Ovary (tissue), 10 donors: ENCODE measurements at places on chromosomes 1 and 21. TPM values are rescaled to one million over a fixed set of nuclear protein-coding genes. Genes with fewer than 3 reads are reported as not detected.

DNA sequence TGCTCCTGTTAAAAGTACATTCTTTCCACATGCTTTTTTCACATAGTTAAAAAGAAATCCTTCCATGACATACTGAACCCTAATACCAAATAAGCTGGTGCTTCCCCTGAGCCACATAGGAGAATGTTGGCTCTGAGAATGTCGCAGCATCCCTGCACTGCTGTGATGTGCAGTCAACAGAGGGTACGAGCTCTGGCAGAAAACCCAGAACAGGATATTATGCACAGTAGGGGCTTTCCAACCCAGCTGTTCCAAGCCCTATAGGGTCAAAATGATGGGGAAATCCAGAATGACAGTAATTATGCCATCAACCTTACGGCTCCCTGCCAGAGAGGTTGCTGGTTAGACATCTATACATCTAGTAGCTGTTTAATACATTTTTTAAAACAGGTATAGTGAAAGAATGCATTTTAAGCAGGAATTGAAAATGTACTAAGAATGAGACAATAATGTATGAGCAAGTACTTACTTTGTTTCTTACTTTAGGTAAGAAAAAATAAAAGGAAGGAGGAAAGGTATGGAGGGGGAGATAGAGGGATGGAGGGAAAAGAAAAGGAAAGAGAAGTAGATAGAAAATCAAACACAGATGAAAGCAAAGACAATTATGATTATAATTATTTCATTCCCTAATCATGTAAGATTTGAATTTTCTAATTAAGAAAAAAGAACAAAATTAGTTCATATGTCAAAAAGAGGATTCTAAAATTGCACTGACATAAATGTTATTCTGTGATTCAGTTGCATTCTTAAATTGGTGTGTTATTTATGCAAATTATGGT lies 126.0 kb downstream of the NR5A2 start:
- DNase-seq = no peak

GRCh38 chr1:236913371-236914037 lies 90.7 kb downstream of the MT1HL1 start:
- no peak for DNase-seq

- no peak for DNase-seq
Measured at GRCh38 chr1:1302951-1303509, 4.7 kb downstream of the ACAP3 start.

DNA sequence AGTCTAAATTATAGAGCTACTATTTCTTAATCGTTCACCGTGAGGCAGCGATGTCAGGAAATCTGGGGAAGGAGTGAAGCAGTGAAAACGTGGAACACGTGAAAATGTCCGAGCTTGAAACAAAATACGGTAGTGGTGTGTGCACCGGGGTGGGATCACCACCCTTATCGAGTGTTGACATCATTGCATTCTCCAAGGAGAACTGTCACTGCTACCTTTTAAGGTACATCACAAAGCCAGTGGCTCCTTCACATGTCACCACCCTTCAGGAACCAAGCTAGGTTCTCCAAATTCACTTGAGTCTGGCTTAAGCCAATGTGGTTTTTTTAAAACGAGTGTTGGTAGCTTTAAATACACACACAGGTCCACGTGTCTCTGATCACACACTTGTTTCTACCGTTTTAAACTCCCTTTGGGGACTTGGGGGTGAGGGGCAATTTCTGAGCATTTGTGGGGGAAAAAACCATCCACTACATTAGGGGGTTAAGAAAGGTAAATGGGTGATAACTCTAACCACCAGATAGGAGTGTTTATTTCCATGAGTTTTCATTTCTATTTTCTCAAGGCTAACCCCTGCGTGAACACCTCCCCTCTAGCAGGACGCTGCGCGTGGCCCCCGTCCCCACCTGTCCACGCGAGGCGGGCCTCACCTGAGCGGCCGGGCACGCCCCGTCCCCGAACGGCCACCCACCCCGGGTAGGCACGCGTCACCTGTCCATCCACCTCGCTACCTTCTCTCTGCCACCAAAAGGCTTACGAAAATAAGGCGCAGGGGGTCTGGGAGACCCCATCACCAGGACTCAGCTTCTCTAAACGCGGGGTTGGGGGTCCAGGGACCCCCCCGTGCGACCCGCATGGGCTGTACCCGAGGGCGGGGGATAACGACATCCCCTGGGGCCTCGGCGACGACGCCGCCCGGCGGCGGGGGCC lies 978 bp downstream of the PRDM15 start:
- peak; percentile 57 for DNase-seq

DNA sequence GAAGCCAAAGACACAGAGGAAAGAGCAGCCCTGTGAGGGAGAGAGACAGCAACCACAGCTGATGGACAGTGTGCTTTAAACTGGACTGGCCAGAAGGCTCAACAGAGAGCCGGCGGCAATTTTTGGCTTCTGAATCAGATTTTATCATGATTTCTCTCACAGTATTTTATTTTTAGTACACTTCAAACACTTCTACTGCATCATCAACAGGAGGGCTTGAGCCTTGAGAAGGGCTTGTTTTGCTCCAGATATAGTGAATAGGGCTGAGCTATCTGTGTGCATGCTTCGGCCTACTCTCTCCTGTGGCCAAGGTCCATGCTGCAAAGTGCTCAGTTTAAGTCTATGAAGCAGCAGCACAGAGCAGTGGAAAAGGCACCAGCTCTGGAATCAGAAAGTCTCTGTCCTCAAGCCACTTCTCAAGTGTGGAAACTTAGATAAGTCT lies 33.3 kb downstream of the ADCY10 start:
- DNase-seq = no peak

Gene OR6N1
- not detected for polyA plus RNA-seq

Gene SLAMF9
- polyA plus RNA-seq = not detected
